ENCODE measurements at places on chromosomes 3 and 15.

DNA sequence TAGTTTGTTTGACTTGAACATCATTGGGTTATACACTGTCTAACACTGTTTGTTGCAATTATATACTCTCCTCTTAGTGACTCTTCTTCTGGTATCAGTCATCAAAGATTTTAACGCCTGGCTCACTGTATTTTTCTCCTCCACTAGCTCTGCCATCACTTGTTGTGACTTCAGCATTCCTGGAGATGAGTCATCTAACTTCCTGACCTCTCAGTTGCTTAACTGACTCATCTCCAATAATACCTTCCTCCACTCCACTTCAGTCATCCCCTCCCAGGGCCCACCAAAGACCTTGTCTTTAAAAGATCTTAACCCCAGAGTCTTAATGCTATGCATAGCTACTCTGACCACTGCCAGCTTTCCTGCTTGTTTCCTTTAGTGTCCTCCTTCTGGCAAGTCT lies 28.6 kb upstream of the CLSTN2 start:
- no peak for DNase-seq

- no peak for DNase-seq
These were observed 154.5 kb upstream of the TBL1XR1 start for GRCh38 chr3:177351757-177352158.

GRCh38 chr15:42921342-42921731 lies 759 bp upstream of the TTBK2 start:
- peak; percentile 58 for DNase-seq

DNA sequence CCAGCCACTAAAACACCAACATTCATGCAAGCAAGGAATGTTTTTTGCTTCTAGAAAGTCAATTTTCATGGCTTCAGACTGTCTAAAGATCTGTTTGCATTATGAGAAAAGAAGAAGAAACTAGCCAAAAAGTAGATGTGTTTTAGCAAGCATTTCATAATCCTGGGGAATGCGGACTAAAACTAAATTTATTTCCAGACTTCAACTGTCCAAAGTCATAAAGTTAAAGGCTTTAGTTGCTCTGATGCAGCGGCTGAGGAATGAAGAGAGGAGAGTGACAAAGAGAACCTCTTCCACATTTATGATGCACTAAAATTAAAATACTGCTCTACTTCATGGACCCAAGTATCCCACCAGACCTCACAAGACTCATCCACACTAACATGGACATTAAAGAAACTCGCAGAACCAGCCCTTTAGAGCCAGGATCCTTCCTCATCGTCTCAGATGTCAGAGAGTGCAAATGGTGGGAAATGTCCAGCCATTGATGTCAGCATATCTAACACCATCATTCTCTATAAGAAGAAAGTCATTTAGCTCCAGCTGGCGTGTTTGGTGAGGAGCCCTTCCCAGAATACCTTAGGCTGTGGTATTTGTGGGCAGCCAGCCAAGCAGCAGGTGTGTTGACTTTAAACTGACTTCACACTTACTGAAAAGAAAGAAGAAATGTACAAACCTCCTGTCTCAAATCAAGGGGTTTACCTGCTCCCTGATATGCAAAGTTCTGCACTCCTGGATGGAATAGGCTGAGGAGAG lies 17.4 kb downstream of the FYCO1 start:
- peak; percentile 64 for DNase-seq

- no peak for DNase-seq
These were observed 33.5 kb upstream of the CSPG5 start for GRCh38 chr3:47612178-47612577.

DNA sequence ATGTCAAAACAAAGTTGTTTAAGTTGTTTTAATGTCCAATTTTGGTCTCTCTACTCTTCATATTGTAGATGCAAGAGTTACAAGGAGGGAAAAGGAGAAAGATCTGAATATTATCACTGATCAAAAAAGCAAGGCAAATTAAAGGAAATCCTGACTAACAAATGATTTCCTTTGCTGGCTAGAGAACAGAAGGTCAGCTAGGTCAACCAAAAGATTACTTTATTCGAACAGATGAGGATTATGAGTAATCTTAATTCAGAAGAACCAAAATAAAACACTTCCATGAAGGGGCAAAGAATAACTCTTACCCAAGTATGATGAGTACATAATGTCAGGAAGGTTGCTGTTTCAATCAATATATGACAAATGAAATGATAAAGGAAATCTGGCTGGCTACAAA lies 33.8 kb downstream of the CPNE4 start:
- DNase-seq, result no peak

DNA sequence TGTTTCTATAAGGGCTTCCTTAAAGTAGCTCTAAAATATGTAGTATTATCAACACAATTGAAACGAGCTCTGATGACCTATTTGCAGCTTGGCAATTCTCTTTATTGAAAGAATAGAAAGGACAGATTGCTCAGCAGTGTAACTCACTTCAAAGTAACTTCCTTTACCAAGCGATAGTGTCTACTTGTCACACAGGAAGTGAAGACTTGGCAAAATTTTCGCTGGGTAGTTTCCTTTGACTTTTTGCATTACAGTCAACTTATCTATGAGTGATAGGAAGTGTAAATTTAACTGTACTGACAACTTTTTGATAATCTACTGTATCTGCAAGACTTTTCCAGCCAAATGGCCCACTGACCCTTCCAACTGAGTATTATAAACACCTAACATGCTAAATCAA lies 22.8 kb downstream of the SLC9A9 start:
- peak; percentile 68 for DNase-seq

GRCh38 chr3:74200952-74201351 lies 413.5 kb downstream of the CNTN3 start:
- no peak for DNase-seq

GRCh38 chr3:61855211-61855610 lies 293.8 kb downstream of the PTPRG start:
- DNase-seq, result no peak

- DNase-seq, result no peak
These were observed 15.0 kb downstream of the RPLP1 start for GRCh38 chr15:69467636-69468035.

GRCh38 chr3:35071772-35072171 lies 567.6 kb upstream of the ARPP21 start:
- no peak for DNase-seq

DNA sequence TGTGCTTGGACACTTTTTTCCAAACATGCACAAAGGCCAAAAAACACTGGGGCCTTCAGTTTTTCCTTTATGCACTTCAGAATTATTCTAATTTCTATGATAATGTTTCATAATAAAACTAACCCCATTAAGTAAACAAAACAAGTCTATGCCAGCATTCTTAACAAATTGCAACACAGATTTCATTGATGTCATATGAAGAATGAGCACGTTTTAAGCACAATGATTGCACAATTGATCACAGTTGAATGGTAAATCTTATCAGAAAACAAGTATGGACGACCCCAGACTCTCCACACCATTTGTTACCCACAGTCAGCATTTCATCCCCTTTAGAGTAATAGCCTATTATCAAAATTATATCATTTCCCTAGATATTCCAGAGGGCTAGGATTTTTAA lies 46.7 kb upstream of the PROK2 start:
- no peak for DNase-seq

DNA sequence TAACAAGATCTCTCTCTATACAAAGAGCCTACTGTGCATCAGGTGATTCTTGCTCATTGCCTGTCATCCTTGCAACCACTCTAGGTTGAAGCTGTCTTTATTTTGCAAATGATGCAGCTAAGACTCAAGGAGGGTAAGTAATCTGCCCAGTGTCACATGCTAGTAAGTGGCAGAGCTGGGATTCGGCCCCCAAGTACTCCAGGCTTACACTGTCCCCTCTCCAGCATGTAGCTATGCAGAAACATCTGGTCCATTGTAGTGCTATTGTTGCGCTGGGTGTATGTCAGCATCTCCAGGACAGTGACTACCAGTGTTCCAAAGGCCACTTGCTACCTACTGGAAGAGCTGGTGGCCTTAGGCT lies 248.9 kb downstream of the SLCO3A1 start:
- DNase-seq, result no peak

GRCh38 chr3:12658593-12659058 lies 5.3 kb downstream of the RAF1 start:
- DNase-seq, result no peak

DNA sequence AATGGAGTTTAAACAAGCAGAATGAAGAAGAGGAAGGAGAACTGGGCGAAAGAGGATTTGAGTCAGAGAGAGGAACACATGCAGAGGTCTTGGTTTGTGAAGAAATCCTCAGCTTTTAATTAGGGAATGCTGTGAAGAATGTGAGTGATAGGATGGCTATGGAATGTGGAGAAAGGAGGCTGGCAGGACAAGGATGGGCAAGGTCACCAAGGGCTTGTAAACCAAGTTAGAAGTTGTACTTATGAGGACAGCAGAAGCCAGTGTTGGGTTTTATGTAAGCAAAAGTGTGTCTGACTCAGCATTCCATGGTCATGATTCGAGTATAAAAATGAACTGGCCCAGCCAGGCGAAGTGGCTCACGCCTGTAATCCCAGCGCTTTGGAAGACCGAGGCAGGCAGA lies 60.0 kb upstream of the IL12A start:
- no peak for DNase-seq

DNA sequence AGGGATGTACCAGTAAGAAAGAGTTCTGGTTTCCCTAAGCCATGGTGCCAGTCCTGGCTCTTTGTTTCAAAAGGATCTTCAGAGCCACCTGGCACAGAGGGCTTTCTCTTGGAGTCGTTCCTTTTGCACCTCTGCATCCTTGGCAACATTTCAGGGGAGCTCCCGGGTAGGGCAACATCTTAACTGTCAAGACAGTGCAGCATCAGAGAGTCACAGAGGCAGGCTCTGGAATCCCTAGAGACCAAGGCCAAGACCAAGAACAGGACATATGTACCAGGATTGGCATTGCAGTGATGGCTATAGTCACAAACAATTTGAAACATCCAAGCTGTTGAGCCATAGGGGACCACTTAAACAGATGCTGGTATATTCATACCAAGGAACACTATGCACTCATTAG lies 129.4 kb upstream of the ADPGK start:
- DNase-seq, result no peak

- DNase-seq, result no peak
These were observed 90.1 kb downstream of the TMCO5A start for GRCh38 chr15:38024293-38025091.

GRCh38 chr3:33403756-33404155 lies 36.4 kb downstream of the UBP1 start:
- DNase-seq, result no peak

- DNase-seq, result peak; percentile 6
These were observed 1.1 kb downstream of the SLC35G2 start for GRCh38 chr3:136819731-136820679.

DNA sequence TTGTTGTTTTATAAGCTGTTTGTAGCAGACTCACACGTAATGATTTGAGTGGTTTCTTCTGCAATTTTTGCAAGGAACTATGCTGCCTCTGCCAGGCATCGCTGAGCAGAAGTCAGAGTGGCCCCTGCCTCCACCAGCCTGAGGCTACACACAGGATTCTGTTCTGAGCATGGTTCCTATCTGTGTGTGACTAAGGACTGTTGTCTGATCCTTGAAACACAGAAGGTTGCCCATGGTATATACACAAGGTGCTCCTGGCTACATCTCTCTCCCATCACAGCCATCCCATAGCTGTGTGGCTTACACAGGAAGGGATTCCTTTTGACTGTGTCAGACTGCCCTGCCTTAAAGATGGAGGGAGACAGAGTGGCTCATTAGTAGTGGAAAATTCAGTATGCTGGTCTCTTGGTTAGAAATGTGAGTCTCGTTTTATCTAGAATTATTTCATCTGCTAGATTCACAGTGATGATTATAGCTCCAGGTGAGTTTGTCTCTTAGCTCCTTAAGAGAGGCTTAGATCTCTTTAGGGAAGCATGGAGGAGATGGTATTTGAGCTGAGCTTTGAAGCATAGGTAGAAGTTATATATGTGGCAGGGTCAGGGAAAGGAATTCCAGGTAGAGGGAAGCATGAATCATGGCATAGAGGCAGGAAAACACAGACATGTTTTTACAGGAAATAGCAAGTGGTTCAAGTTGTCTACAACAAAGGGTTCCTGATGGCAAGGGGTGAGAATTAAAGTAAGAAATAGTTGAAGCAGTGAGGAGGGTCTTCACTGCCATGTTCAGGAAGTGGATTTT lies 37.5 kb downstream of the SNAPC5 start:
- DNase-seq, result no peak

DNA sequence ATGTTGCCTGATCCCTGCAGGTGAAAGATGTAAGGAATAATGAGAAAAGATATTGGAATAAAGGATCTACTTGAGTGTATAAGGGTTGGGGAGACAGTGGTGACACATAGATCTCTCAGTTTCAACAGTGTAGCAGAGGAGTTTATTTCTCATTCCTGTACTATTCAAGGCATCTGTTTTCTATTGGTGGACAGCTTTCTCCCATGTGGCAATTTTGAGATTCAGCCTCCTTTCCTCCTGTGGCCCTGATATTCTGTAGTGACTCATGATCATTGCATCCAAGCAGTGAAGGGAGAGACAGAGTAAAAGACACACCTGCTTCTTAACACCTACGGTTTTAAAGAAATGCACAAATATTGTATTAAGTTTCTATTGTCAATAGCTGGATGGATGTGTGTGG lies 327.6 kb downstream of the GRM7 start:
- DNase-seq, result no peak

GRCh38 chr15:70383856-70384255 lies 286.1 kb upstream of the TLE3 start:
- DNase-seq, result no peak

GRCh38 chr3:107488942-107489341 lies 33.8 kb upstream of the BBX start:
- no peak for DNase-seq

GRCh38 chr3:141895731-141896130 lies 19.3 kb downstream of the ATP1B3 start:
- DNase-seq, result no peak

DNA sequence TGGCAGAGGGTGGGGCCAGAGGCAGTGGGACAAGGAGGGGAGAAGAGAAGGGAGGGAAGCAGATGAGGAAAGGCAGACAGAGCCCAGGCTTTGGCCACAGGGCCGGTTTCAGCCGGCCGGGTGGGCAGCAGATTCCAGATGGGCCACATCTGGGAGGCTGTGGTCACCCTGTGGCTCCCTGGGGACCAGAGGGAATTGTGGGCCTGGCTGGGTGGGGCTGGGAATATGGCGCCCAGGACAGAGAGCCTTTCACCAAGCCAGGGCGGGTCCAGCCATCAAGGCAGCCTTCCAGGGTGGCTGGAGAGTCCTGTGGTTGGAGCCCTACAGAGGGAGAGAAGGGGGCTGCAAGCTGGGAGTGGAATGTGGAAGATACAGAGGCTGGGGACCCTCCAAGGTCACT lies 18.9 kb downstream of the PTH1R start:
- DNase-seq, result no peak

DNA sequence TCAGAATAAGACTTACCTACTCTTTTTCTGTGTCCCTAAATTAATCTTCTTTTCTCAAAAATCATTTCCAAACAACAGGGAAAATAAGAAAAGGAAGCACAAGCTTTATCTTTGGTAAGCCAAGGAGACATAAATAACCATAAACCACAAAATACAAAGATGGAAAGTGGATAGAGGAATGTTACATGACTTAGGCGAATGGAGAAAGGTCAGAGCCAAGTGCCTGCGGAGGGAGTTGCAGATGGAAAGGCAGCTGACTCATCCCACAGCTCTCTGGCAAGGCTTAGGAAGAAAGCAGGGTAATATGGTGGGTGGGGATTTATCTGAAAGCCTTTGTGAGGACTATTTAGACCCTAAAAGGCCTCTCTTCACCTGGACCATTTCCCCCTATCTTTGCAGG lies 72.8 kb downstream of the GALK2 start:
- DNase-seq, result no peak

- no peak for DNase-seq
These were observed 3.7 kb upstream of the KLHL24 start for GRCh38 chr3:183631715-183632114.

- no peak for DNase-seq
These were observed 42.5 kb downstream of the CHCHD6 start for GRCh38 chr3:126746395-126747177.

- DNase-seq, result no peak
These were observed 33.4 kb downstream of the MYO1E start for GRCh38 chr15:59339252-59339672.

All from CD4-positive, alpha-beta T cell treated with Interferon alpha-2 for 1 hour (primary cell).